ENCODE measurements at places on chromosomes 11 and 22.

DNA sequence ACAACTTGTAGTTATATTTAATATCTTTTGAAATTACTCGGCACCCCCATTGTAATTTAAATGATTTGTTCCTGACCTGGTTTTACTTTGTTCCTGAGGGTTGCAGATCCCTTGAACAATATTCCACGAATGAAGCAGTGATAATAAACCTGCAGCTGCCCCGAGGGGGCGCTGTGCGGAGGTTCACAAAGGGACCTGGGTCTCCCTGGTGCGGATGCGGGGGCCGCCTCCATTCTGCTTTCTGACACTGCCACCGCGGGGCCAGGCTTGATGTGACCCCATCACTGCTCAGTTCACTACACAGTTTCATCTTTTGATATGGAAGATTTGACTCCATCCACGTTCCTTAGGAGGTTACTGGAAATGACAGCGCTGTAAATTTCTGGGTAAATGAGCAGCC is 62.9 kb upstream of the PRODH start:
- no peaks in the 10 kb centered on the region for H3K36me3 ChIP-seq
- DNase-seq = no peak
- no peak overlapping the region for H3K27ac ChIP-seq

- DNase-seq = no peak
- H3K36me3 ChIP-seq = no peaks in the 10 kb centered on the region
- no peak overlapping the region for H3K4me3 ChIP-seq
- H3K4me1 ChIP-seq = no peaks in the 10 kb centered on the region
- H3K27ac ChIP-seq = no peak overlapping the region
- no peaks in the 10 kb centered on the region for H3K27me3 ChIP-seq
Measured at GRCh38 chr11:35197292-35197691, 58.3 kb downstream of the CD44 start.

GRCh38 chr11:104650234-104650633 is 248.0 kb downstream of the CASP12 start:
- H3K4me3 ChIP-seq = no peak overlapping the region
- no peaks in the 10 kb centered on the region for H3K27me3 ChIP-seq
- no peaks in the 10 kb centered on the region for H3K36me3 ChIP-seq
- H3K4me1 ChIP-seq = no peaks in the 10 kb centered on the region
- no peak overlapping the region for H3K27ac ChIP-seq

GRCh38 chr11:85745626-85746025 is 59.6 kb upstream of the CCDC89 start:
- no peak overlapping the region for H3K4me3 ChIP-seq
- no peaks in the 10 kb centered on the region for H3K27me3 ChIP-seq
- H3K36me3 ChIP-seq = no peaks in the 10 kb centered on the region
- no peak overlapping the region for H3K27ac ChIP-seq
- no peaks in the 10 kb centered on the region for H3K4me1 ChIP-seq
- no peak for DNase-seq

GRCh38 chr11:120581313-120581712 is 69.8 kb downstream of the GRIK4 start:
- no peak overlapping the region for H3K4me3 ChIP-seq
- H3K4me1 ChIP-seq = no peaks in the 10 kb centered on the region
- H3K27ac ChIP-seq = no peak overlapping the region

Measured in ovary (tissue), 10 donors.